ENCODE measurements at places on chromosomes 13 and 19.

DNA sequence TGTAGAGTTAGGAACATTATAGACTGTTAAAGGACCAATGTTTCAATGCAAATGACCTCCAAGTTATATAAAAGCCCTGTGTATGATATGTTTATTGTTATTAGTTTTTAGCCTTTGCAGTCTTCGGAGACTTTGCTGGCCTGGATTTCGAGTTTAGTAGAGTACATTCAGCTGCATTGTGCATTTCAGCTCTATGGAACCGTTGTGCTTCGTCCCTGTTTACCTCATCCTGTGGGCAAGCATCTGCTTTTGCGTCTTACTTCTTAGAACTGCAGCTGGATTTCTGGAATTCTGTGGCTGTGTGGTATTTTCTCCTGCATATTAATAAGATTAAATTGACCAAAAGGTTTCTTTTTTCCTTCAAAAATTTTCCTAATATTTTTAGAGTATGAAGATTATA, 138.6 kb downstream of the KCNRG start:
- no peak for DNase-seq

DNA sequence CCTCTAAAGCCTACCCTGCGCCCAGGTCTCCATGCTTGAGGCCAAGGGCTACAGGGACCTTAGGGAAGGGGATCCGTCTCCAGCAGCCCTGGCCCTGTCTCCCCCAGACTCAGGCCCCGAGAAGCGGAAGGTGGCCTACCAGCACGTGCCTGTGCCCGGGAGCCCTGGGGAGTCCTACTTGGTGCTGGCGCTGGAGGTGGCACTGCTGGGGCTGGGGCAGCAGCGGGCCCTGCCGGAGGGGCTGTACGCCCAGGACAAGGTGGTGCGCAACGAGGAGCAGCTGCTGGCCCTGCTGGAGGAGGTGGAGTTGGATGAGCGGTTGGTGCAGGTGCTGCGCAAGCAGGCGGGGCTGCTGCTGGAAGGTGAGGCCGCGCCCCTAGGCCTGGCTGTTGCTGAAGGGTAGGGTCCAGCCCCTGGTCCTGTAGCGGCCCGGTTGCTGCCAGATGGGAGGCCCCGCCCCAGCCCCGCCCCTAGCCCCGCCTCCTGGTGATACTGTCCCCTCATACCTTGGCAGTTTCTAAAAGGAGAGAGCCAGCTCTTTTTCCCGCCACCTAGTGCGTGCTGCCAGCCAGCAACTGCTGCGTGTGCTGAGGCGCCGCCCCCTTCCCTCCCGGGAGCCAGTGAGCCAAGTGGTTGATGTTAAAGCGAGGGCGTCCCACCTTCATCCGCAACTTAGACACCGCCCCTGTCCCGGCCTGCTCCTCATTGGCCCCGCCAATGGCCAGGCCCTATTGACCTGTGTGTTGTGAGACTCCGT, 22.6 kb downstream of the ZSWIM4 start:
- DNase-seq: no peak

DNA sequence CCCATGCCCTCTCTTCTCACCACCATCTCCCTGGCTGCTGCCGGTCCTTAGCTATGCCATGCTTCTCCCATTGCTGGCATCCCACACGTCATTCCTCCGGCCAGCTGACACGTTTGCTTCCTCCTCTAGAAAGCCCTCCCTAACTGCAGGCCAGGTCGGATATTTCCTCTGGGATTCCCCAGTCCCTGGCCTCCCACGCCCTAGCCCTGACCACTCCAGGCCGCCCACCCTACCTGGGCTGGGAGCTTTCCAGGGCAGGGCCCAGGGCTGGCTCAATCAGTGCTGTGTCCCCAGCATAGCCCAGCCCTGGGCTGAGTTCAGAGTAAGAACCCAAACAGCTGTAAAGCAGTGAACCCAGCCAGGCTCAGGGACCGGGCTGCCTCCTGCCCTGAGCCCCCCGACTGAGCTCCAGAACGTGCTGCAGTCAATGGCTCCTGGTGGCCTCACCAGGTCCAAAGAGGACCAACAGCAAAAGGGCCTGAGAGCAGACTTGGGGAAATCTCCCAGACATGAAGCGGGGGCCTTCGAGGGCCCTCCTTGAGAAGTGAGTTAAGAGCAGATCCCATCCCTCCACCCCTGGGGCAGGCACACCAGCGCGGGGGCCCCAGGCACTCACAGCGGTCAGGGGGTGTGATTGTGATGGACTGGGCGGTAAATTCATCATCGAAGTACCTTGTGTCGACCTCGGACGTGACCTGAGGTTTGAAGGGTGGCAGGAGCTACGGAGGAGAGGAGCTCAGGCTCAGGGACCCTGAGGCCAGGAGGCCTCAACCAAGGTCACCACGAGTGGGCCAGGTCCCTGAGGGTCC, 8.1 kb upstream of the CCNP start:
- DNase-seq: no peak

- DNase-seq: no peak
Observed at GRCh38 chr19:47476438-47476972, 4.8 kb upstream of the SLC8A2 start.

- no peak for DNase-seq
Observed at GRCh38 chr13:40233731-40234195, 432.7 kb downstream of the FOXO1 start.
